ENCODE measurements at places on chromosomes 1 and 21.

GRCh38 chr1:239657291-239657690, 270.9 kb downstream of the CHRM3 start:
- no peak for DNase-seq

DNA sequence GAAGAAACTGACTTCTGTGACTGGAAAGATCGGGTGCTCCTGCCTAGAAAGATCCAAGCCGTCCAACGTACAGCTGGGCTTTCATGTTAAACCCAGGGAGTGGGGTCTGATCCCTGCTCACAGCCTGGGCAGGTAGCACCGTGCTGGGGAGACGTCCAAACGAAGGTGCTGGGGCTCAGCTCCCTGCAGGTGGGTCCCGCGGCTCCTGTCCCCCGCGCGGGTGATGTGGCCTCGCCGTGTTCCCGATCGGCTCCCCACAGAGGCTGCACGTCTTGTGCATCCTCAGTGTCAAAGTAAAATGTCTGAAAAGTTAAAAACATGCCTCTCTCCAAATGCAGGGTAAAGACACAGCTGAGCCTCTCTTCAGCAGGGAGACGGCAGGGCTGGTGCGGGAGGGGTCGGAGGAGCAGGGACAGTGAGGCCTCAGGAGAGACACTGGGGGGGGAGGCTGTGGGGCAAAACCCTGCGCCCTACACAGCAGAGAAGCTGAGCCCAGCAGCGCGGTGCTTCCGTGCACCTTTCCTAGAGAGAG, 40.1 kb upstream of the COL6A2 start:
- DNase-seq = no peak

DNA sequence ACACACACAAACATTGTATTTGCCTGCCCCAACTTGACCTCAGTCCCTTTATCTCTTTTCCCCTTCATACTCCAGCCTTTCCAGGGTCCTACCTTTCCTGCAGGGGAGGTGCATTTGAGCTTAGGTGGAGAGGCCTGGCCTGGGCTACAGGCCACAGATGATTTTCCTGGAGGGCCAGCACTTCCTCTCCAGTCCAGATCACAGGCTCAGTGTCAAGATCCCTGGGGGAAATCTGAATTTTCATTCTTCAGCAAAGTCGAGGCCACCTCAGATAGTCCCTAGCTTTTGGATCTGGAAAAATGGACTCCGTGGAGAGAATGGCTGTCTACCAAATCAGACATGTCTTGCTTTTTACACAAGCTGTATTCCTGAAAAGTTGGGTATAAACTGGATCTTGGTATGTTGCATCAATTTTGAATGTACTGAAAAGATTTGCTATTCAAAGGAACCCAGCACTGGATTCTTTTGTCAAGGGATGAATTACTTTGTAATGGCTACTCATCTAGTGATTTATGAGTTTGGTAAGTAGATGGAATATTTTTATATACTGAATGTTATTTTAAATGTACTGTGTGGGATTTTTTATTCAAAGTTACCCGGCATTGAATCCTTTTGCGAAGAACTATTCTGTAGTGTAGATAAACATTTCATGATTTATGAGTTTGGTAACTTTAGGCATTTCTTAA, 78.7 kb downstream of the DDR2 start:
- no peak for DNase-seq

DNA sequence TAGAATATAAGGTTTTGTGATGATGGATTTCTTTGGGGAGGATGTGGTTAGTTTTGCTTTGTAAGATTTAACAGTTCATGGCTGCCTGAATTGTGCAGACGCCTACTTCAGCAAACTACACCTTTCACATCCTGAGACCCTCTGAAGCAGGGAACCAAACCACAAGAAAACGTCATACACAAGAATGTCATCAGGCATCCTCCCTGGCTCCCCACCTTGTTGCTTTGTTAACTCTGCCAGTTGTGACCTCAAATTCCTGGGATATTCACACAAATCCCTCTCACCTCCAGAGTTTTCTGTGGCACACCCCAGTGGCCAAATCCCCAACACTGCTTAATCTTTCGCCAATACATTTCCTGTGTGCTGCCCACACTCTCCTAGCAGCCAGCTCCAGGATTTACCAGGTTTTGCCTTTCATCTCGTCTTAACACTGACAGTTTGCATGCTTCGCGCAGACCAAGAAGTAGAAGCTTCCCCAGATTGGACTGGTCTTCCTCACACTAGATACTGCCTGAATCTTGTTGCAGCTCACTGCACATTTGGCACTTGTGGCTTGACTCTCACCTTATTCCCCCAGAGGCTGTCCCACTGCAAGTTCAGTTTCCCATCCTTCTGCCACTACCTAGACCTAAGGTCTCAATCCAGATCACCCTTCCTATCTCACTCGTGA, 51.1 kb upstream of the CTTNBP2NL start:
- DNase-seq = no peak
